ENCODE measurements at places on chromosomes 2 and 18.
A peak's percentile ranks its signal among the peaks of the same experiment; 100 is the strongest.

DNA sequence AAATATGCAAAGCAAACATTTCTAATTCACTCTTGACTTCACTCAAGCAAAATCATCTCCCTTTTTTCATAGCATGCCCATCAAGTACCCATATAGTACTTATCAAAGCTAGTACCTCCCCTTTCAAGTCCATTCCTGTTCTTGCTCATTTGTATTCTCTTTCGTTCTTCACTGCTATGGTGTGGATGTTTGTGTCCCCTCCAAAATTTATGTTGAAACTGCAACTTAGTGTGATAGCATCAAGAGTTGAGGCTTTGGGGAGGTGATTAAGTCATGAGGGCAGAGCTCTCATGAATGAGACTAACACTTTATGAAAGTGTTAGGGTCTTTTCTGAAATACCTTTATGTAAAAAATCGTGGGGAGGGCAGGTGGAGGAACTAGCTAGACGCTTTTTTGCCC, 52.9 kb downstream of the RNU4ATAC start:
- DNase-seq, result no peak

GRCh38 chr2:210558708-210559107, 2.3 kb downstream of the CPS1 start:
- DNase-seq, result no peak

DNA sequence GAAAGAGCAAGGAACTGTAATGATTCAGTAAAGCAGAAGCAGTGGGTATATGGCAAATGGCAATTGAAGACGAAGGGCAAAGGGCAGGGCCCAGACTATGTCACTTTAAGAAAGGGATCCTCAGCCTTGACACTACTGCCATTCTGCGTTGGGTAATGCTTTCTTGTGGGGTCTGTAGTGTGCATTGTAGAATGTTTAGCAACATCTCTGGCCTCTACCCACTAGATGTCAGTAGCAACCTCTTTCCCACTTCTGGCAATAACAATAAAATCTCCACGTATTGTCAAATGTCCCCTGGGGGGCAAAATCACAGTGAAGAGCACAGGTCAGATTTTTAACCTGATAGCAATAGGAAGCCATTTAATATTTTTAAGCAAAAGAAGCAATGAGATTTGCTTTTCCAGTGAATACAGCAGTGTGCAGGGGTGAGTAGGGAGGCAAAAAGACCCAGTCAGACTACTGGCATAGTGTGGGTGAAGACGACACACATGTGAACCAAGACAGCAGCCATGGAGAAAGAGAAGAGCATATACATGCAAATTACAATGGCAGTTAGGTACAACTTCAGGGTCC, 209.5 kb downstream of the DYM start:
- no peak for DNase-seq

GRCh38 chr18:58903533-58903932, 38.9 kb downstream of the ZNF532 start:
- DNase-seq, result no peak

- no peak for DNase-seq
Observed at GRCh38 chr2:161085149-161085548, 75.1 kb upstream of the TANK start.

- DNase-seq, result no peak
Observed at GRCh38 chr2:165647409-165647808, 146.6 kb downstream of the GALNT3 start.

DNA sequence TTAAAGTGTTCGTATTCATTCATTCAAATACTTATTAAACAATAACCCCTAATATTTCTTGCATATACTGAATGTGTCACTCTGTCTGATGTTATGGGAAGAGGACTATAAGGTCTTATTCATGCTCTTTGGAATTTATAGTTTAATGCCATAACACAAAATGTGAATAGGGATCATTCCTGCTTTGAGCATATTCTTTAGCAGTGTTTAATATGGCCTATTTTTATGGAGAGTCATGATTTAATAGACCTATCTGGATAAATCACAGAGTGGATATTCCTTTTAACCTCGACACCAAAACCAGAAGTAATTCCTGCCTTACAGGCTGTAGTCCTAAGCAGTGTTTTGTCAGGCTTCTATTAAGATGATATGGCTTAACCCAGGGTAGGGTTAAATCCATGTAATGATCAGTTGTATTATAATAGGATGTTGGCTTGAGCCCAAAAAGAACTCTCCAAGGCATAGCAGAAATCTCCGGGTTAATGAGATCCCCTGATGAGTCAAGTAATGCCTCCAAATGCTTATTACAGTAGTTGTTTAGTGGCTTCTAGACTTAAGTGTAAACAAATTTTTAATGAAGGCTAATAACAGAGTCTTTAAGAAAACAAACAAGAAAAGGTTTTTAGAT, 54.3 kb downstream of the GULP1 start:
- no peak for DNase-seq

DNA sequence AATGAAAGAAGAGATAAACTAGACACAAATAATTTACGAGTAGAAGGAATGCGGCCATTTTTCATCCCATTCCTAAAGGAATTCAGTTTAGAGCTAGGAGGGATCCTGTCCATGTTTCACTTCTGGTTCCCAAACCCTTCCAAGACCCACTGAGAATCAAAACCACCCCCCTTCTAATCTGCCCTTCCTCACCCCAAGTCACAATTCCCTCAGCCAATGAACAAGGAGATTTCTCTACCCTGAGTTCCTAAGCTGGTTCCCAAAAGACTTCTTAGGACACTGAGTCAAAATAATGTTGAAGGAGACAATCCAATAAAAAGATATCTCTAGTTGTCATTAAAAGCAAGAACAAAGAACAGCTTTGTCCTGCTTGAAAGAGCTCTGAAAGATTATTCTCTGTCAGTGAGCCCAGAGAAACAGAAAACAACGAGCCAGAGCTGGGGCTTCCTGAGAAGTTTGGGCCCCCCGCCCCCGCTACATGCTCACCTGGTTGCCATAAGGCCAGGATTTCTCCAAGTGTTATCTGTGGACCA, 45.7 kb downstream of the STK39 start:
- no peak for DNase-seq

DNA sequence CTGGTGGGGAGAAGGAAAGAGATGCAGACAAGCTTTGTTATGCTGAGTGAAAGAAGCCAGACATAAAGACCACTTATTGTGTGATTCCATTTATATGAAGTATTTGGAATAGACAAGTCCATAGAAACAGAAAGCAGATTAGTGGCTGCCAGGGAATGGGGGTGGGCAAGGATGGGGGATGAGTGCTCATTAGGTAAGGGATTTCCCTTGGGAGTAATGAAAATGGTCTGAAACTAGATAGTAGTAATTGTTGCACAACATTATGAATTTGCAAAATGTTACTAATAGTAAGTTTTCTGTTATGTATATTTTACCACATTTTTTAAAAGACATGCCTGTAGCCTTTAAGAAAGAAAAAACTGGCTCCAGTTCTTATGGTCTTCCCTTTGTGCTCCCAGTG, 154.9 kb downstream of the LNPK start:
- DNase-seq, result no peak

GRCh38 chr2:24616616-24617015, 125.6 kb downstream of the NCOA1 start:
- no peak for DNase-seq

DNA sequence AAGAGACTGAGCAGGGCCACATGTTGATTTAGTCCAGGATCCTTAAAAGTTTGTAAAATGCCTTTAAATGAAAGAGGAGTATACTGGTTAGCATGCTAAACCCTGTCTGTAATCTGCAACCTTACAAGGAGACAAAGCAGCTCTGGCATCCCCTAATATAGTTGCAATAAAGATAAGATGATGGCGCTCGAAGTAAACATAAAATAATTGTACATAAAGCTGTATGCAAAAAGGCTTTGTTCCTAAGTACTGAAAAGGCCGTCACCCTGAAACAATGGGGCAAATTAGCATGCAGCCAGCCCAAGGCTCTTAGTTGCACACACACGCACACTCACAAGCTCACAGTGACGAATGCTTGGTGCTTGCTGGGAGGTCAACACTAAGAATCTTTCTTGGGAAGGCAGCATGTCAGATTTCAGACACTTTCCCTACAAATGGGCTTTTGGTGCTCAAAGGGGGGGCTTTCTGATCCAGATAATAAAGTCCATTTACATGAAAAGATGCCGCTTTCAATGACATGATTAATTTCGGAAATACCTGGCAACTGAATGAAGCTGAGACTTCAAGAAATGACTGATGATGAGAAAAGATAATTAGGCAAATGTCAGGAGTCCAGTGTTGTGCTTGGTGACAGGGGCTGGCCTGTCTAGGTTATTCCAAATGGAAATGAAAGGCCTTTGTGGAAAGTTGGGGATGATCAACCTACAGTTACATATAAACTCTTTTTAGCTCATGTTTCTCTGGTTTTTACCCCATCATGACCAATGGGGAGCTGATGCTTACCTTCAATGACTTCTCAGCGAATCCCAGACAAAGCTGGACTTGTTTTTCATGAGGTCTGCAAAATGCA, 370.3 kb downstream of the MEIS1 start:
- no peak for DNase-seq

DNA sequence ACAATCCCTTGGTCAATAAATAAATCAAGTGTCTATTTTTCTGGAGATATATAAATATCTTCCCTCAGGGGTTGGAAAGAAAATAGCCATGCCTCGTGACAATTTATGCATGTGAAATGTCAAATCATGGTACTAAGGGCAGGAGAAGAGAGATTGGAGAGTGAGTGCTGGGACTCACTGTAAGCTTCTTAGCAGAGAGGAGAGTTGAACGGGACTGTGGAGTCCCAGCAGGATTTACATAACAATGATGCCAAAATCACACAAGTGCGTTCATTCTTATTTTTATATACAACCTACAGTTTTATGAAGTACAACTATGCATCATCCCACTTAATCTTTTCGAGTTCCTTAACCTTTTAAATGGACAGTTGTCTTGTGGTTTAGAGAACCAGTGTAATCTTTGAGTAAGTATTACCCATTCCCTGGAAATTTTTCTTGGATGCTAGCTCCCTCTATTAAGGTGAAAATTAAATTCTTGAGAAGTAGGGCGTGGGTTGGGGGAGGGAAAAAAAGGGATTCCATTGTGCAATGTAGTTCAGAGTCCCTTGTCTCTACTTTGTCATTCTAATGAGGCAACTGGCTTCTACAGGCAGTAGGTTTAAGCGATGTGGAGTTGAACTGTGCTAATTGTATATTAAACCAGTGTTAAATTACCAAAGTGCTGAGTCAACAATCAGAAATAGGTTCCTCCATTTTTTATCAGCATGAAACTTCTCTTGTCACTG, 143.6 kb upstream of the EPHA4 start:
- DNase-seq, result no peak

DNA sequence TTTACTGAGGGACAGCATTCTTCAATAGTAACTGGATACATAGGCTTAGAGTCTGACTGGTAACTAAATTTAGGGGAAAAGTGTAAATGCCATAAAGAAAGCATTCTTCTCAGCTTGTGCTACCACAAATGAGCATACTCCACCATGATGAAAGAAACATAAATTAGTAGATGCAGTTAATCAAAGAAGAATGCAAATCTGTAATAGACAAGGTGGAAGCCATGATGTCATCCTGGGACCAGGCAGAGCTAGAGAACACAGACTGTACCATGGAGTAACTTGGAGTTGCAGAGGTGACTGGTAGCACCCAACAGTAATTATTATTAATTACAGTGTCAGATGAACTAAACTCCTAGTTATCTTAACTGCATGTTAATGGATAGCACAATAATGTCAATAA, 51.7 kb downstream of the RBKS start:
- DNase-seq, result no peak

DNA sequence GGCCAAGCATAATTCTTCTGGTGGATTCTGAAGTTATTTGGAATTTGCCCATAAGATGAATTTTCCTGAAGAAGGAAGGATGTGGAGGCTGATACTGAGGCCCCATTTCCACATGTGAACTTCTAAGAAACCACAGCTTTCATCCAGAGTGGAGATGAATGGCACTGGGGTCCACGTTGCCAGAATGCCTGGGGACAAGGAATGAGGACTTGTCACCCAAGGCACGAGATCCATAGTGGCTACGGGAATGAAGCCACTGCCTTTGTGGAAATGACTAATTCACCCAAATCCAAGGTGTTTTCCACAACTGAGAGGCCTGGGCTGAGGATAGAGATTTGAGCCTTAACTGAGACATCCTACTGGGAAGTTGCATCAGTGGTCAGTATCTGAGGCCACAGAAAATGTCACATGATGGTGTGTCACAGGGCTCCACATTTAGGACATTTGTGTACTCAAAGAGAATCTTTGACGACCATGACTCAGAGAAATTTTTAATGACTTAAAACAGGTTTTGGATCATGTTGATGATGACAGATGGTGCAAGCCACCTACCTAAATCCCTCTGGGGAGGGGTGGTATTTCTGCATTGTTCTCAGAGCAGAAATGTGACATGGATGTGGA, 286.1 kb downstream of the SOX11 start:
- no peak for DNase-seq

- DNase-seq, result peak; percentile 80
Observed at GRCh38 chr2:112481528-112482233, at the start of gene TTL. TTL (plus strand) TSS chr2:112482156; CDS start chr2:112482345, 189 bp downstream.

- DNase-seq, result peak; percentile 74
Observed at GRCh38 chr2:190996338-190996946, 17.5 kb downstream of the STAT1 start.

DNA sequence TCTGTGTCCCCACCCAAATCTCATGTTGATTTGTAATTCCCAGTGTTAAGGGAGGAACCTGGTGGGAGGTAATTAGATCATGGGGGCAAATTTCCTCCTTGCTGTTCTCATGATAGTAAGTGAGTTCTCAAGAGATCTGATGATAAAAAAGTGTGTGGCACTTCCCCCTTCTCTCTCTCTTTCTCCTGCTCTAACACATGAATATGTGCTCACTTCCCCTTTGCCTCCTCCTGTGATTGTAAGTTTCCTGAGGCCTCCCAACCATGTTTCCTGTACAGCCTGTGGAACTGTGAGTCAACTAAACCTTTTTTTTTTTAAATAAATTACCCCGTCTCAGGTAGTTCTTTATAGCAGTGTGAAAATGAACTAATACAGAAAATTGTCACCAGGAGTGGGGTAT, 380.0 kb downstream of the MEIS1 start:
- DNase-seq, result no peak

DNA sequence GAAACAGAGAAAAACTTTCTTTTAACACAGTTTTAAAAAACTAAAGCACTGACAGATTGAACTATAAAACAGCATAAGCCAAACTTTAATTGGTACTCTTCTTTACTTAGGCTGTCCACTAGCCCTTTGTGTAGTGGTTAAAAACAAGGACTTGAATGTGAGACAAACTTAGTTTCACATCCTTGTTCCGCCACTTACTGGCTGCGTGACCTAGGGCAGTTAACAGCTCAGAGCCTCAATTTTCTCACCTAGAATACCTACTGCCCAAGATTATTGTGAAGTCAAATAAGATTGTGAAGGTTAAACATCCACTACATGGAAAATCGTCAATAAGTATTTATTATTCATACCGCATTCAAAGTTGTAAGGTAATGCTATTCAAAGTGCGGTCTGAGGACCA, 2.0 kb downstream of the WDR35 start:
- no peak for DNase-seq

DNA sequence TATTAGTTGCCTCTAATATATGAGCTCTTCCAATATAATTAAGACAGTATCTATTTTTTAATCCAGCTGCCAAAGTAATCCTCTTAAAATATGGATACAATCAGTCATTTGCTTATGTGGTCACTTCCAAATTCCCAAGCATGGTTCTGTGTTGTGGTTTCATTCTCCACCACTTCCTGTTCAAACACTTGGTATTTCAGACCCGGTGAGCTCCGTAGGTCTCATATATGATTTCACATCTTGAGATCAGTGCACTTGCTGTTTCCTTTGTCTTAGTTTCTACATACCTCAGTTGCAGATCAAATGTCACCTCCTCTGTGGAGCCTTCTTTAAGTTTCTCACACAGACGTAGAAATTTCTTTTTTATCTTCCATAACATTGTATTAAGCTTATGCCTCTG, 254.2 kb downstream of the KCNS3 start:
- DNase-seq, result no peak

Measured in hematopoietic multipotent progenitor cell treated with erythropoietin and hydrocortisone succinate and interleukin-3 and kit ligand, for 15 days (in vitro differentiated cells).